ENCODE measurements at places on chromosomes 2 and 18.

GRCh38 chr2:208304695-208305094 is 38.6 kb downstream of the PIKFYVE start:
- DNase-seq: no peak

GRCh38 chr18:23552505-23552904 is 33.8 kb downstream of the NPC1 start:
- DNase-seq: no peak

- no peak for DNase-seq
These were observed 694.1 kb downstream of the ARHGAP15 start for GRCh38 chr2:143823296-143823695.

- no peak for DNase-seq
These were observed 56.0 kb downstream of the ATIC start for GRCh38 chr2:215367662-215368492.

DNA sequence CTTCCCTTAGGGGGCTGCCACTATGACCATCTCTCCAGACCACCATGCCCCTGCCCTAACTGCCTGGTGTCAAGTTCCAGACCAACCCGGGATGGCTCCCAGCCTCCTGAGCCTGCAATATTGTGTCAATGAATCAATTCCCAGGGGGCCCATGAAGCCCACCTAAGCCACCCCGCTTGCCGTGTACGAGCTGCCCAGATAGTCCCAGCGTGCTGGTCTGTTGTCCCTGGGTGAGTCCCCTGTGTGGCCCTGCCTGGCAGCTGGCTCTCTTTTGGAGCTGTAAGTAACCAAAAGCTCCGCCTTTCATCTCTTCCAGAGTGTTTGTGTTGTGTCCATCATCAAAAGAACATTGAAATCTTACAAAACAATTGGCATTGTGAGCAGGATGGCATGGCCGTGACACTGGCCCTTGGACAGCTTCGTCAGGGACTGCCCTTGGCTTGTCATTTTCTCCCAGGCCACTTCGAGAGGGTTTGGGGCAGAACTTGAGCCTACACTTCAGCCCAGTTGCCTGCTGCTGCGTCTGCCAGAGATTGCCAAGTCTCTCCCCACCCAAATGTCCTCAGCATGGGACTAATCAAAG is 11.3 kb upstream of the MAL start:
- DNase-seq: no peak

DNA sequence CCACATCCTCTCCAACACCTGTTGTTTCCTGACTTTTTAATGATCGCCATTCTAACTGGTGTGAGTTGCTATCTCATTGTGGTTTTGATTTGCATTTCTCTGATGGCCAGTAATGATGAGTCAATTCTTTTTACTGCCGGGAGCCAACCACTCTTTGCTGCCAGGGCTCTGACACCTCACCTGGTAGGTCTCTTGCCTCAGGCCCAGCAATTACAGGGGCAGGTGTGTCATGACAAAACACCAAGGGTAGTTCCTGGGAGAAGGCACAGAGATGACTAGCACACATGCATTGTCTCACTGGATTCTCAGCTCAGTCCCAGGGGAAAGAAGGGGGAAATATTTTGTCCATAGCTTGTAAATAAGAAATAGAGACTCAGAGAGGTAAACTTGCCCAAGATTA is 122.3 kb downstream of the CHST9 start:
- DNase-seq: no peak

Measured in stimulated activated CD8-positive, alpha-beta memory T cell treated with anti-CD3 and anti-CD28 coated beads, Interleukin-7, amount 100 ng/mL, for 48 hours (primary cell).